ENCODE measurements at places on chromosomes 16 and 17.
A peak's percentile ranks its signal among the peaks of the same experiment; 100 is the strongest.

DNA sequence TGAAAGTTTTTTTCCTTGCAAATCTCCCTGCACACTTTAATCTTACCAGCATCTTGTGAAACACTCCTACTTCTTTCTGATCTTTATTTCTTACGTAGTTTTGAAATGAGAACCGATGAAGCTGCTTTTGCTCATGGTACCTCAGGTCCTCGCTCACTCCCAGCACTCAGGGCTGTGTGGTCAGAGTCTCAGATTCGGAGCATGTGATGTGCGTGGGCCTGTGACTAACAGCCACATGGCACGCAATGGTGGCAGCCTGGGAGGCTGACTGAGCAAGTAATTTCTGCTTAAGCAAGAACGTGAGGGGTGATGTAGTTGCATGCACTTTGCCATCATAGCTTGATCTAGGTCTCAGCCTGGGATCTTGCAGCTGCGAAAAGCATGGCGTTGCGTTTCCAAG is 624.3 kb downstream of the MAF start:
- no peak for DNase-seq

DNA sequence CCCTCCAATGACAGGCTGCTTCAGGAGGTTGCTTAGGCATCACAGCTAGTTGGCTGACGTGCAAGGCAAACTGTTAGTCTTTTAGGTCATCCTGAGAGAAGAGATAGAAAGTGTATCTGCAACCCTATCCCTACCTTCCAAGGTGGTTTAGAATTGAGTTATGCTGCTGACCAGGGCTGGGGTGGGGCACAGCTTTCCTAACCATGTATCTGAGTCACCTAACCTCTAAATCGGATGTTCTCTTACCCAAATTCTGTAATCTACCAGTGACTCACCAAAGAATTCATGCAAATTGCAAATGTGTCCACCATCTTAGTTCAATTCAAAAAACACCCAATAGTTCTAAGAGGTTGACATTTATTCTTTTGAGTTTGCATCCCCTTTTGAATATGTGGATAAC is 107.2 kb upstream of the DYNLRB2 start:
- DNase-seq = no peak

DNA sequence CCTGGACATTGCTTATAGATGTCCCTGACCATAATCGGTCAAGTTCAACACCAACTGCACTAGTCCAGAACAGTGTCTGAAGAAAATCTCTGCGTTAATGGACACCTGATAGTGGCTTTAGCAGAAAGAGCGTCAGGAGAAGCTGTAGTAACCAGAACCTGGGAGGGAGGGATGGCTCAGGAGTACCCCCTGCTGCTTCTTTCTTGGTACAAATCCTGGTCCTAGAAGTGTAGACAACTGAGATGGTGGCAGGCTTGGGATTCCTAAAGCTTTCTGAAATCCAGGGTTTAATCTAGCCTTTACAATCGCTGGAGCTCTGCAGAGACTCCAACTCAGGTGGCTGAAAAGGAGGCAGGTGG is 5.4 kb downstream of the MAP3K14 start:
- DNase-seq = no peak

GRCh38 chr17:56902348-56902747 is 11.5 kb downstream of the TRIM25 start:
- DNase-seq = no peak

- DNase-seq = no peak
Observed at GRCh38 chr16:14309001-14309886, 238.1 kb downstream of the MRTFB start.

DNA sequence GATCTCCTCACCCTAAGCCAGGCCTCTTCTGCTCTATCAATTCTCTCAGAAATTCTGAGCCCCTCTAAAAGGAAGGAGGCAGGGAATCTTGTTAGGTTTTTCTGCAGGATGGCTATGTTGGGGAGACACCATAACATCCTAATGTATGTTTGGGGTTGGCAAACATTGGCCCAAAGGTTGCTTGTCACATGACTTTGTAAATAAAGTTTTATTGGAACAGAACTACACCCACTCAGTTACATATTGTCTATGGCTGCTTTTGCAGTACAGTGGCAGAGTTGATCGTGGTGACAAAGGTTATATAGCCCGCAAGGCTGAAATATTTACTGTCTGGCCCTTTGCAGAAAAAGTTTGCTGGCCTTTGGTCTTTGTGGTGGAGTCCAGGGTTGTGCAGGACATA is 409.4 kb downstream of the XYLT1 start:
- DNase-seq = no peak

DNA sequence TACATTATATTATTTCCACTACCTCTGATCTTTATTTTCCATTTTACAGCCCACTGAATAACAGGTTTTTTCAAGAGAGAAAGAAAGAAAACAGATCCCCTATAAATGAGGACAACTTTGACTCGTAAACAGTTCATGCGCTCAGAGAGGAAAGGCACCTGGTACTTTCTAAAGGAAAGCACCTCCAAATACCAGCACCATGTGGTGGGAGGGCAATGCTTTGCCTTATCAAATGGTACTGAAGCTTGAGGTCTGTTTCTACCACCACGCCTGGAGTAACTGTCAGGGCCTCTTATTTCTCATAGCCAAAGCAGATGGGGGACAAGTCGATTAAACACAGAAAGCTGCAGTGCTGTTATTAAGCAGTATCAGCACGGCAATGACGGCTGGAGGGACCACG is 510.3 kb upstream of the ZFHX3 start:
- DNase-seq = no peak

DNA sequence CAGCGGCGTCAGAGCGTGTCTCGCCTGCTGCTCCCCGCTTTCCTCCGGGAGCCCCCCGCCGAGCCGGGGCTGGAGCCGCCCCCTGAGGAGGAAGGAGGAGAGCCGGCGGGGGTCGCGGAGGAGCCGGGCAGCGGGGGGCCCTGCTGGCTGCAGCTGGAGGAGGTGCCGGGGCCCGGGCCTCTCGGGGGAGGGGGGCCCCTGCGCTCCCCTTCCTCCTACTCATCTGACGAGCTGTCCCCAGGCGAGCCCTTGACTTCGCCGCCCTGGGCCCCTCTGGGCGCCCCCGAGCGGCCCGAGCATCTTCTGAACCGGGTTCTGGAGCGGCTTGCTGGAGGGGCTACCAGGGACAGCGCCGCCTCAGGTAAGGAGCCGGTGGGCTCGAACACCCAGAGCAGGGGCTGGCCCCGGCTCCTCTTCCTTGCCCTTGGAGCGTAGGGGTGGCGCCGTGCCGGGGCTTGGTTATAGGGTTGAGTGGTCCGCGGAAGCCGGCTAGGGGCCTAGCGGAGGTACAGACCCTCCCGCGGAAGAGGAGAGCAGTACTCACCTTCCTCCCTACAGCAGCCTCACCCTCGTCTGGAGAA is 841 bp downstream of the RAPGEFL1 start:
- no peak for DNase-seq

DNA sequence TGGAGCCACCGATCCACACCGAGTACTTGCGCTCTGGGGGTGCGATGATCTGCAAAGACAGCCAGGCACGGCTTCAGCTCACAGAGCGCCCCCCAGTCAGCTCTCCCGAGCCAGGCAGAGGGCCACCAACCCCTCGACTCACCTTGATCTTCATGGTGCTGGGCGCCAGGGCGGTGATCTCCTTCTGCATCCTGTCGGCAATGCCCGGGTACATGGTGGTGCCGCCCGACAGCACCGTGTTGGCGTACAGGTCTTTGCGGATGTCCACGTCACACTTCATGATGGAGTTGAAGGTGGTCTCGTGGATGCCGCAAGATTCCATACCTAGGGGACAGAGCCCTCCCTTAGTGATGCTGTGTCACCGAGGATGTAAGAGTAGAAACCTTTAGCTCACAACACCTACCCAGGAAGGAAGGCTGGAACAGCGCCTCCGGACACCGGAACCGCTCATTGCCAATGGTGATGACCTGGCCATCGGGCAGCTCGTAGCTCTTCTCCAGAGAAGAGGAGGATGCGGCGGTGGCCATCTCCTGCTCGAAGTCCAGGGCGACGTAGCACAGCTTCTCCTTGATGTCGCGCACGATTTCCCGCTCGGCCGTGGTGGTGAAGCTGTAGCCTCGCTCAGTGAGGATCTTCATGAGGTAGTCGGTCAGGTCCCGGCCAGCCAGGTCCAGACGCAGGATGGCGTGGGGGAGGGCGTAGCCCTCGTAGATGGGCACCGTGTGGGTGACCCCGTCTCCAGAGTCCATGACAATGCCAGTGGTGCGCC is 1.6 kb downstream of the ACTG1 start:
- DNase-seq = no peak

DNA sequence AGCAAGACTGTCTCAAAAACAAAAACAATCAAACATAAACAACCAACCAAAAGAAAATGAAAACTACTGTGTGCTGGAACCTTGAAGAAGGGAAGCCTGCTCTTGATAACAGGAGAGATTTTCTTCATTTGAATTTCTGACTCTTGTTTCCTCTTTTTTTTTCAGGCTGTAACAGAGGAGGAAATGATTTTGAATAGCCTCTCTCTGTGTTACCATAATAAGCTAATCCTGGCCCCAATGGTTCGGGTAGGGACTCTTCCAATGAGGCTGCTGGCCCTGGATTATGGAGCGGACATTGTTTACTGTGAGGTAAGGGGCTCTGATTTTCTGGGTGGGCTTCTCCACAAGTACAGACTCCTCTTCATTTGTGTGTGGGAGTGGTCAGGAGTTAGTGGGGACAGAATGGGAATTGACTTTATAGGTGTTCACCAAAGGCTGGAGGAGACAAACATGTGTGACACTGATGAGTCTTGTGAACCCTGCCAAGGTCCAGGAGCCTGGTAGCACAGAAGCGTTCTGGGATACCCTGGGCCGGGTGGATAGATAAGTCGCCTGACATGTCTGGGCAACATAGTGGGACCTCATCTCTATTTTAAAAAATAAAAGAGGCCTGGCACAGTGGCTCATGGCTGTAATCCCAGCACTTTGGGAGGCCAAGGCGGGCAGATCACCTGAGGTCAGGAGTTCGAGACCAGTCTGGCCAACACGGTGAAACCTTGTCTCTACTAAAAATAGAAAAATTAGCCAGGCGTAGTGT is 14.9 kb downstream of the DUS2 start:
- no peak for DNase-seq

GRCh38 chr16:4391631-4392381 is 20.2 kb downstream of the VASN start:
- DNase-seq = no peak

DNA sequence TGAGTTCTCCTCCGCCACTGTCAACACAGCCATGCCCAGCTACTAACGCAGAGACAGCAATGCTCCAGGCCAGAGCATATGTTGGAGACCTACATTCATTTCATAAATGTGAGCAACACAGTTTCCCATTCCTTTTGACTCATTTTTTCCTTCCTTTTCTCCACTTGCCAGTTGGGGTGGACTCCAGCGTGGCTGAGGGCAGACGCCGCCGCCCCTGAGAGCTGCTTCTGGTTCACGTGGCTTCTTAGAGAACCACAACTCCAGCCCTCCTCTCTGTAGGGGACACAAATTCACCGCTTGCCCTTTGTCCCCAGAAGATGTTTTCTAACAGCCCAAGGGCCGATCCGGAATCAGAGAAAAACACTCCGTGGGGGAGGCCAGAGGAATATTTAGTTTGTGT is 45.8 kb upstream of the ZCCHC14 start:
- DNase-seq = no peak

GRCh38 chr17:17839791-17840707 is 3.3 kb upstream of the SREBF1 start:
- DNase-seq = peak; percentile 67

GRCh38 chr17:51060396-51060795 is 60.3 kb downstream of the SPAG9 start:
- no peak for DNase-seq

- no peak for DNase-seq
Observed at GRCh38 chr17:72590882-72591281, 470.1 kb downstream of the SOX9 start.

DNA sequence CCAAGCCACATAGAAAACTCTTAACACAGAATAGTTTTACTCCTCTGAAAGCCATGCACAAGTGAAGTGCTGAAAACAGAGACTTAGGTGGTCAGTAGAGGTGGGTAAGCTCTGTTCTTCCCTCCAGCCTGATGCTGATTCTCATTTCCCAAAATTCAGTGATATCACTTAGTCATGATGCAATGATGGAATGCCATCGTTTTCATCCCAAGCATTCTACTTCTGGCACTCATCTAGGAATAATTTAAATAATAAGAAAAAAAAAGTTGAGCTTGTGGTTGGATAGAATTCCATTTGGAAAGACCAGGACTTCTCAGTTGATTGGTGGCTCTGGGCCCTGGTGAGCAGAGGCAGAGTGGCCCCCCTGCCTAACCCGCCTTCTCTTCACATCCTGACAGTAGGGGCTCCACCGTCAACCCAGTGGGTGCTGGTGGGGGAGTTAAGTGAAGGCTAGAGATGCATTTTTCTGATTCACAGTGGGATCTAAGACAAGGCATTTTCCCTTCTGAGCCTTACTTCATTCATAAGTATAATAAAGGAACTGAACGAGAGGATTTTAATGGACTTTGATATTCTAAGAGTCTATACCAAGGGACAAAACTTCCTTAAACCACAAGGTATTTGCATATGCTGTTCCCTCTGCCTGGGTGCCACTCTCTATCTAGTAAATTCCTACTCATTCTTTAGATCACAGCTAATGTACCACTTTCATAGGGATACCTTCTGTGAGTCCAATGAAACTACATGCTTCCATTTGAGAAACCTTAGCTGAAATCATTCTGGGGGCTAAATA is 310.3 kb upstream of the DYNLRB2 start:
- no peak for DNase-seq

- no peak for DNase-seq
Observed at GRCh38 chr16:51734220-51734619, 583.1 kb upstream of the SALL1 start.

- no peak for DNase-seq
Observed at GRCh38 chr16:87161822-87162676, 155.1 kb downstream of the C16orf95 start.

GRCh38 chr17:79400989-79401703 is 209.7 kb downstream of the RBFOX3 start:
- peak; percentile 73 for DNase-seq

- peak; percentile 51 for DNase-seq
Observed at GRCh38 chr16:10737068-10737625, 6.5 kb upstream of the NUBP1 start.

DNA sequence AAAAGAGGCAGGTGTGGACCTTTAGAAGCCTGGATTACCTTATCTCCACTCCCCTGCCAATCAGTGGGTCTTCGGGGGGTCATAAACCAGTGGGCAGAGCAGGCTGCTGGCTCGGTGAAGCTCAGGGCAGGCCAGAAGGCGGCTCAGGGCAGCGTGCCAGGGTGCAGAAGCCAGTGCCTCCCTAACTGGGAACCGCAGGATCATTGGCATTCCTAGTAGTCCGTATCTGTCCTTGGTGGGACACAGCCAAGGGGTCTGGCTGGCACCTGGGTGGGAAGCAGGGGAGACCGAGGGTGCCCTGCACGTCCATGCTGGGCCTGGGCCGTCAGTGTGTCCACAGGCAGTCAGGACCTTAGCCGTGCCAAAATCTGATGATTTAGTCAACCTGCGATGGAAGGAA is 76.8 kb downstream of the SEC14L1 start:
- DNase-seq = no peak

- DNase-seq = no peak
Observed at GRCh38 chr17:61412860-61413660, 13.4 kb downstream of the TBX2 start.

DNA sequence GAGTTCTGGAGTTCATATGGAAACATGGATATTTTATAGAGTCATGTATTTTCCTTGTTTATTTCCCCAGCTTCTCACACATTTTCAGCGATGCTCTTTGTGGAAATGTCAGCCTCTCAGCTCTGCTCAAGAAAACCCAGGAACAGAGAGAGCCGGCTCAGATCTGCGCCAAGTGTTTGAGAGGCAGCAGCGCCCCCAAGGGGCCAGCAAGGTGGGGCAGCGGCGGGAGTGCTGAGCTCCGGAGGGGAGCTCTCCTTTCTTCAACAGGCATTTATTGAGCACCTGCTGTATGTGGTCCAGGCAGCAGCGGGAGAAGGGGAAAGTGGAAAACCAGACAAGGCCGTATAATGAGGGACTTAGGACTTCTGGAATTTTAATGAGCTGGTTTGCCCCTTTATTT is 421.1 kb upstream of the C16orf82 start:
- no peak for DNase-seq

All from activated CD4-positive, alpha-beta T cell treated with anti-CD3 and anti-CD28 coated beads, Interleukin-2, amount 50 U/mL, for 4 hours (primary cell).